ENCODE measurements at places on chromosomes 16 and 17.

DNA sequence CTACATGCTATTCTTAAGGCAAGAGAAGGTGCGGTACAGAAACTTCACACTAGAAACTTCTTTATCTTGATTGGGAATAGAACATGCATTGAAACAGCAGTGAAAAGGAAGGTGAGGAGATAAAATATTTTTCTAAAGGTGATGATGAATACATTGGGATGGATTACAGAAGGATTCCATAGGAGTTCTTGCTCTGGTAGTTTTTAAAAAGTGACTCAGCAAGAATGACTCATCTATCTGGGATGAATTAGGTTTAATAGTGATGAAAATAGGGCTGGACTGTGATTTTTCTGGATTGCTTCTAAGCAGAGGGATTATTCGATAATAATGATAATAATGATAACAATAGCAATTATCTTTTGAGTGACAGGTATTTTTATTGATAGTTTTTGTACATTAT, 65.6 kb upstream of the HS3ST4 start:
- DNase-seq, result no peak

GRCh38 chr16:8806272-8806983, 8.8 kb downstream of the PMM2 start:
- no peak for DNase-seq

- DNase-seq, result peak; percentile 47
Observed at GRCh38 chr16:70573451-70574121, 50.0 kb downstream of the SF3B3 start.

- DNase-seq, result no peak
Observed at GRCh38 chr17:42827472-42827871, 3.4 kb upstream of the BECN1 start.

GRCh38 chr16:17556276-17557052, 85.7 kb upstream of the XYLT1 start:
- no peak for DNase-seq

- DNase-seq, result no peak
Observed at GRCh38 chr17:34615326-34615725, 35.9 kb downstream of the TMEM132E start.

DNA sequence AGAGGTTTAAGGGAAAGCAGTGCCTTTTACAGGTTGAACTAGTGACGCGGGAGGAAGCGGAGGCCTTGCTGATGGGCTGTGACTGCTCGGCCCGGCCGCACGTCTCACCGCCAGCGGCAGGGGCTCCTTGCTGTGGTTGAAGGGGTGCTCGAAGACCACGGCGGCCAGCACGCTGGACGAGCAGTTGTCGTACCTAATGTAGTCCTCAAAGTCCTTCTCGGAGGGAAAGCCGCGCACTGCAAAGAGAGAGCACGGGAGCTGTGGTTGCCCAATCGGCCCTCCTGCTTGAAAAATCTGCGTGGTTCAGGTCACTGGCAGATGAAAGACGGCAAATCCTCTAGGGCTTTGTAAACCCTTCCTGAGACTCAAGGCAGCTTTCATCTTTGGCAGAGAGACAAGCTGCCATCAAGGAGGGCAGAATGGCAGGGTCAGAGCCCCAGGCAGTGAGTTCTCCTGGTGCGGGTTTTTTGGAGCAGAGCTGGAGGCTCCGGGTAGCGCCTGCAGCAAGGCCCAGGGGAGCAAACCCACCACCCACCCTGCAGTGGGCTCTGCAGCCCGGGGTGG, 16.1 kb downstream of the ABCA3 start:
- DNase-seq, result no peak

DNA sequence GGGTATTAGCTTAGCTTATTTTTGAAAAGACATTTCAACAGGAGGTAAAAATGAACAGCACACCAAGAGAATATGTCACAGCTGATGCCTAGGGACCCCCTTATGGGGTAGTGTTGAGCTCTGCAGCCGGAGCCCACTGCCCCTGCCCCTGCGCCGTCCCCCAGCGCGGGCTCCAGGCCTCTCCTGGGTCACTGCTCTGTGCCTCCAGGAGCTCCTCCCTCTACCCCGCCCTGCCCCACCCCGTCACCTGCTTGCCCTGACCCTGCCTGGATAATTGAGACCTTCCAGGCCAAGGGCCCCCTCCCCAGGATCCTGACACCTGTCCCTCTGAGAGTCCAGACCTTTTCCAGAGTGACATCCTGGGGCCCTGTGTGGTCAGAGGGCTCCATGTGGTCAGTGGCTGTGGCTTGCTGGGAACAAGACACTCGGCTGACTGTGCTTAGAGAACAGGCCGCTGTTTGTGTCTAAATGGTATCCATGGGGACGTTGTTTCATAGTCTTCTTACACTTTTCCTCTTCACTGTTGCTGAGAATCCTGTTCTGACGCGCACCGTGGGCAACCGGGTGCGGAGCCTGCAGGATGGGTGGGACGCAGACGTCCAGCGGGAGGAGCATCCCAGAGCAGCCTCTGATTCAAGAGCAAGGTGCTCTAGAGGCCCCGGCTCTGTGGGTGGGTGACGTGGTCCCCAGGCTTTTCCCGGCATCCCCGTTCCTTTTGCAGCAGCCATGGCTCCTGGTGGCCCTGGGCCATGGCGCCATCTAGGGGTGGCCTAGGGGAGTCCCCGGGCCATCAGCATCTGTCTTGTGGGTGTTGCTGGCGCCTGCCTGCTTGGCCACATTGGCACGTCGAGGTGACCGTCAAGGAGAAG, 20.0 kb upstream of the WFIKKN1 start:
- no peak for DNase-seq

DNA sequence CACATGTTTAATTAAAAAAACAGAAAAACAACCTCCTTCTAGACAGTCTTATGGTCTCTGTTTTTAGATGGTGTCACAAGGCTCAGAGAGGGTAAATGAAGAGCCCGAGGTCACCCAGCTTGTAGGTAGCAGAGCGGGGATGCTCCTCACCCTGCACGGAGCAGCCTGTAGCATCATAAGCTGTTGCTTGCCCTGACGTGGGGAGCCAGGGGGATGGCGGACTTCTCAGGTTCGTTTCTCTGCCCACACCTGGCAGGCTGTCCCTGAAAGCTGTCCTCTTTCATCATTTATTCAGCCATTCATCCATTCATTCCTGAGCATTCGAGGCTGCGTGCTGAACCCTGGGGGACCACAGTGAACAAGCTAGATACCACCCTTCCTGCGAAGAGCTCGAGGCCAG, 75.7 kb upstream of the KSR1 start:
- DNase-seq, result no peak

DNA sequence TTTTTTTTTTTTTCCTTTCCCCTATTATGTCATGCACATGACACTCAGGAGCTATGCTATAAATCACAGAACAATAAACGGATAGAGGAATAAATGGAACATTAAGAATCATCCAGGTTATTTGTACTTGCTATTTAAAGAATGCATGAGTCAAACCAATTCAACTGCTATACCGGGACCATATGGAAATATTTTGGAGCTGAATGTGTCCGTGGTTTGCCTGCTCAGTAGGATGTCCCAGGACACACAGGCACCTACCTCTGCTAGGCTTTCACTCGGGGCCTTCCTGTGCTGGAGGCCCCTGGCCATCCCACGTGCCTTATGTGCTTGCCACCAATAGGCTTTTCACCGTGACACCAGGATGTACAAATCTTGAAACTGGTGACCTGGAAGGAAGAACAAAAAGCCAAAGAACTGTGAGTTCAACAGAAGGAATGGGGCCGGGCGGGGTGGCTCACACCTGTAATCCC, 15.3 kb upstream of the SEC14L1 start:
- no peak for DNase-seq

DNA sequence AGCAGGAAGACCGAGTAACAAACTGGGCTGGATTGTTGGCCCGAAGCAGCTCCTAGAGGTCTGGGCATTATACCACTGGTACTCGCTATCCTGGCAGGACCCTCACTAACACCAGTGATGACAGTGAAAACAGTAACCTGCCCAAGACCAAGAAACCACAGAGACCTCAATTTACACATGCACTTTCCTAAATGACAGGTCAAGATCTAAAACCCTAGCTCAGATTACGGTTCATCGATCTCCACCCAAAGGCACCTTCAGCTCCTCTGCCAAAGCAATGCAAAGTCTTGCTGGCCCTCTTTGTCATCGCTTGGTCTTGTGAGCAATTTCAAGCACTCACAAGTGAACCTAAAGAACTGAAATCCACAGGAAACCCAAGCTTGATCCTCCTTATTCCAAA, 1.5 kb downstream of the PIP4K2B start:
- no peak for DNase-seq

DNA sequence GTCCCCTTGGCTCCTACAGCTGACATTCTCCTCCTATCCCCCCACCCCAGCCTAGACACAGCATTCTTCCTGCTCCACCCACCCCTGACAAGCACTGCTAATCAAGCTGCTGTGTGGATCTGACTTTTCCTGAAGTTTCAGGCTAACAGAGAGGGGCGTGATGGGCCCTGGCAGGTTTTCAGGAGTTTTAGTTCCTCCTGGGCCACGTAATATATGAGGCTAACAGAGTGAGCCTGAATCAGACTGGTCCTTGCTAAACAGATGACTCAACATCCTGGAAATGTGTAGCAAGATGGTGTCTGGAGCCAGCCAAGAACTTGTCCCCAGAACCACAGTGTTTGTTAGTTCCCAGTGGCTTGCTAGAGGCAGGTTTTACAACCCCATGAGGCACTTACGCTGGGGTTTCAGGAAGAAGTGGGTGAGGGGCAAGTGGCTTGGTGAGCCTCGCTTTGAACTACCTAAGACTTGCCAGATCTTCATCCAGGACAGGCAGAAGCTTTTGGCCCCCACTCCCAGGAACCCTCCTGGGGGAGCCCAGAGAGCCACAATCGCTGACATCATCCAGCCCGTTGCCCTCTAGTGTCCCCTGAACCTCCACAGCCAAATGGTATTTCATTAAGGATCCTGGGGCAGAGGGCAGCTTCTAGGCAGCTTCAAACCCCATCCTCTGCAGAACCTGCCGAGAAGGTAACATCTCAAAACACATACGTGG, 15.9 kb downstream of the TMEM92 start:
- peak; percentile 84 for DNase-seq

- DNase-seq, result no peak
Observed at GRCh38 chr17:48113201-48113676, 5.7 kb downstream of the SNX11 start.

- no peak for DNase-seq
Observed at GRCh38 chr17:45438931-45439610, 6.4 kb upstream of the ARHGAP27 start.

DNA sequence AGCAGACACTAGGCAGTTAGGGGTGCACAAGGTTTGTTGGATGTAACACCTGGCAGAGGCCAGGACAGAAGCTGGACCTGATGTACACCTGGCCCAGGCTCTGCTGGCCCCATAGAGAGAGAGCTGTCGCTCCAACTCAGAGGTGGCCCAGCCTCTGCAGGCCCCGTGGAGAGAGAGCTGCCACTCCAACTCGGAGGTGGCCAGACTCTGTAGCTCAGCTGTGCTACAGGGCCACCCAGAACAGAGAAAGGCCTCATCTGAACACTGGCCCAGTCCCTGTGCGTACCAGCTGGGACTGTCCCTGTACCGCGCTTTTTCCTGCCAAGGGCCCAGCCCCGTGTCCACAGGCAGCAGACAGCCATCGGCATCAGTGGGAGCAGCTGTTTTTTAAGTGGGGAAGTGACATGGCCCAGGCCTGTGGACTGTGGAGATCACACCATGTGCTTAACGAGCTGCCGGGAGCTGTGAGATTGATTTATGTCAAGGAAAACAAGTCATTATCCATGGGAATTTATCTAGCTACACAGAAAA, 176.4 kb upstream of the CHMP6 start:
- DNase-seq, result no peak

DNA sequence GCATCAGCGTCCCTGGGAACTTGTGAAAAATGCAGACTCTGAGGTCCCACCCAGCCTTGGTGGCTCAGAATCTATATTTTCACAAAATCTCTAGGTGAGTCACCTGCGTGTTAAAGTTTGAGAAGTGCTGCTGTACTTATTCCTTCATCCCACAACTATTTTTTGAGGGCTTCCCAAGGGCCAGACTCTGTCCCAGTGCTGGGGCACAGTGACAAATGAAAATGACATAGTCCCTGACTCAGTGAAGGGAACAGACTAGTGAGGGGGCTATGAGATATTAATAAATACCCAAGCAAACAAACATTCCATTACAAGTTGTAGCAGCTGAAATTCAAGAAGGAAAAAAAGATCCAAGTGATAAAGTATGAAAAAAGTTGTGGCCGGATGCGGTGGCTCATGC, 9.9 kb upstream of the EMP2 start:
- no peak for DNase-seq

DNA sequence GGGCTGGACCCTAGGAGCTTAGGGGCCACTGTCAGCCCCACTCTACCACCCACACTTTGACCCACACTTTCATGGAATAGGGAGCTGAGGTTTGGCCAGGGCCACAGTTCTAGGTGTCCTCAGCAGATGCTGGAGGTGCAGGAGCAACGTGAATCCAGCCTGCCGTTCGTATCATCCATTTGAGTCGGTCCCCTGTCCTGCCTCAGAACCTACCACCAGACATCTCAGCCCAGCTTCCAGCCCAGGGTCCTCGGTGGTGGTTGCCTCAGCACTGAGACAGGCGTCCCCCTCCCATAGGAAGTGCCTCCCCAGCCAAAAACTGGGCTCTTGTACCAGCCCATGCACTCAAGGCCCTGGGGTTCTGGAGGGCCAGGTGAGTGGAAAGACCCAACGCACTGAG, 359 bp upstream of the ITGAE start:
- no peak for DNase-seq

DNA sequence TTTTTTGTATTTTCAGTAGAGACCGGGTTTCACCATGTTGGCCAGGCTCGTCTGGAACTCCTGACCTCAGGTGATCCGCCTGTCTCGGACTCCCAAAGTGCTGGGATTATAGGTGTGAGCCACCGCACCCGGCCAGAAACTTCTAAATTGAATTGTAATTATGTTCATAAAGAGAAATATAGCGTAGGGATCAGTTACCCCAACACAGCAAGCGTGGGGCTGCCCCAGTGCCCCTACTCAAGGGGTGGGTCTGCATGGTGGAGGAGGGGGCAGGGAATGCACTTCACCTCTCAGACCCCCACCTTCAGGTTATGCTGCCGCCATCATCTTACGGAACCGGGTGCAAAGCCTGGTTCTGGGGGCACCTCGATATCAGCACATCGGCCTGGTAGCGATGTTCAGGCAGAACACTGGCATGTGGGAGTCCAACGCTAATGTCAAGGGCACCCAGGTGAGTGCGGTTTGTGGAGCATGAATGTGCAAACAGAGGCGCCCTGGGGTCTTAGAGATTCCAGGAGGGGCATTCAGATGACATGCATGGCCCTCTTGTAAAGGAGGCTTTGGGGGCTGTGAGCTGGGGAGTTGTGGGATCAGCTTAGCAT, 18.0 kb downstream of the ITGAM start:
- no peak for DNase-seq

DNA sequence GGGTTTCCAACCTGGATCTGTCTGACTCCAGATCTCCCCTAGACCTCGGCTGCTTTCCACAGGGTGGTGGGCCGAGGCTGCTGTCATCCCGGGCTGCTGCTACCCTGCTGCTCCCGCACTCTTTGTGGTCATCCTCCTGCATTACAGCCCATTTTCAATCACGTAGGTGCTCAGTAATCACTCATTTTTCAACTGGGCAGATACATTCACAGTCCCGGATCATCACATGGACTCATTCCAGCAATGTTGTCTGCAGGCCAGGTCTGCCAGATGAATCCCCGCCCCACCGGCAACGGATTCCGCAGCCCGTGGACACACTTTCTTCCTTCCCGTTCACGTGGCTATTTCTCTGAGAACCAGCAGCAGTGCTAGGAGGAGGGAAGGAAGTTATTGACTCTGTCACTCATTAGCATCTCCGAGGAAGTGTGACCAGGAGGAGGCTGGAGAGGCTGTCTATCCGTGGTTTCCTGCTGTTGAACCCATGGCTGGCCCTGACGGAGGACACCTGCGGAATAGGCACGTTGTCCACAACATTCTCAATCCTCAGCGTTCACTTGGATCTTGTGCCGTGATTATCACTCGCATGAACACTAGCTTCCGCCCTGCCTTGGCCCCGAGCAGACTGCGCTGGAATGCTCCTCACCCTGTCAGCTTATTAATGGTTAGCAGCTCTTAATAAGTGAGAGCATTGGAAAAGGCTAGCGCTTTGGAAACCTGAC, 14.7 kb upstream of the ZCCHC14 start:
- DNase-seq, result no peak
